ENCODE measurements at places on chromosomes 6 and 20.

DNA sequence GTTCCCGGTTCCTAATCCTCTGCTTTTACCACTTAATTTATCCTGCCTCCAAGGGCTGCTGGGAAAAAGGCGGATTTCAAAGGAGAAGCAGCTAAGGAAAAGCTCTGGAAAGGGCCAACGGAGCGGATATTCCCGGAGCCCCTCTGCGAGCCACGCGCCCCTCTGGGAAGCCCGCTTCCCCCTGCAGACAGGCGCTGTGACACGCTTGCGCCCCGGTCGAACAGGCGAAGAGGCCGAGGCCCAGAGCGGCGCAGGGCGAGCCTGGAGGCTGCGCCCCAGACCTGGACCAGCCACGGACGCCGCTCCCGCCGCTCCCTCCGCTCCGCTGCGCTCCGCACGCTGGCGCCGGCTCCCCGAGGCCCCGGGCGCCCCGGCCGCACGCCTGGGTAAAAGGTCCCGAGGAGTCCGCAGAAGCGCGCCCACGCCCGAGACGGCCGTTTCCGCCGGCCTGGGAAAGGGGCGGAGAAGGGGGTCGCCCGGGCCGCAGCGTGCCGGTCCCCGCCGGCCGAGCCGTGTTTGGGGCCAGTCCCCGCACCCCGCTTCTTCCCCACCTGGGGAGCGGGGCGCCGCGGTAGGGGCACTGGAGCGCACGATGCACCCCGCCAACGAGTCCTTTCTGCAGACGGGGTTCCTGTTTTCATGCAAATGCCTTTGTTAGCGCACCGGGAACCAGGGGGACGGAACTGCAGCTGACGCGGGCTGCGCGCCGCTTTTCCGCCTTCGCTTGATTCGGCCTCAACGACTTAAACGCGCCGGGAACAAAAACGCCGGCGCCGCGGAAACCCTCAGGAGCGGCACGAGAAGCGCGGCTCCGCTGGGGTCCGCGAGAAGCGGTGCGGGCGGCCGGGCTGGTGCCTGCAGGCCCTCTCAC is 91.9 kb upstream of the SIRPA start:
- peak; percentile 91 for DNase-seq

GRCh38 chr6:152973916-152974315 is 8.9 kb downstream of the FBXO5 start:
- DNase-seq = no peak

DNA sequence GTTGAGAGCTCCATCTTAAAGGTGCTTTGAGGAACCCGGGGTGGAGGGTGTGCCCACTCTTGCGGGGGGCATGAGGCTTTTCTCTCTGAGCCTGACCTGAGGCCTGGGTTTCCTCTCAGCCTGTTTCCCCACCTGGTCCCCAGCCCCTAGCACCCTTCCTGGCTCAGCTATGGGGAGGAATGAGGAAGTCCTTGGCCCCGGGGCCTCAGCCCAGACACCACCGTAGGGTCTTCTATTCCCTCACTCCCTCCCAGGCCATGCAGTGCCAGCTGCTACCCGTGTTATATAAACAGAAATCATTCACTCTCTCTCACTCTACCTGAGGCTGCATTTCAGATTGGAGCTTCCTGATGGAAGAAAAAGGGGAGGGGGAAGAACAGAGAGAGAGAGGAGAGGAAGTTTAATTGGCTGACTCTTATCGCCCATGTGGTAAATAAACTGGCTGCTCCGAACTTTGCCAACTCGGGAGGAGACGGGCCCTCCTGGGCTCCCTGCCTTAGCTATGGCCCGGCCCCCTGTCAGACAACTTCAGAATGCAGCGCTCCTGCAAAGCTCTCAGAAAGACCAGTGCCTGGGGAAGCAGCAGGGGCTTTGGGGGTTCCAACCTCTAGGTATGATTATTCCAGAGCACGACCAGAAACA is 2.8 kb downstream of the CDH22 start:
- peak; percentile 62 for DNase-seq

DNA sequence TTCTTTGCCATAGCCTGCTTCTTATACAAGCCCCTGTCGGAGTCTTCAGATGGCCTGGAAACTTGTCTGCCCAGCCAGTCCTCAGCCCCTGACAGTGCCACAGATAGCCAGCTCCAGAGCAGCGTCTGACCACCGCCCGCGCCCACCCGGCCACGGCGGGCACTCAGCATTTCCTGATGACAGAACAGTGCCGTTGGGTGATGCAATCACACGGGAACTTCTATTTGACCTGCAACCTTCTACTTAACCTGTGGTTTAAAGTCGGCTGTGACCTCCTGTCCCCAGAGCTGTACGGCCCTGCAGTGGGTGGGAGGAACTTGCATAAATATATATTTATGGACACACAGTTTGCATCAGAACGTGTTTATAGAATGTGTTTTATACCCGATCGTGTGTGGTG is 29.5 kb downstream of the SLCO4A1 start:
- no peak for DNase-seq

DNA sequence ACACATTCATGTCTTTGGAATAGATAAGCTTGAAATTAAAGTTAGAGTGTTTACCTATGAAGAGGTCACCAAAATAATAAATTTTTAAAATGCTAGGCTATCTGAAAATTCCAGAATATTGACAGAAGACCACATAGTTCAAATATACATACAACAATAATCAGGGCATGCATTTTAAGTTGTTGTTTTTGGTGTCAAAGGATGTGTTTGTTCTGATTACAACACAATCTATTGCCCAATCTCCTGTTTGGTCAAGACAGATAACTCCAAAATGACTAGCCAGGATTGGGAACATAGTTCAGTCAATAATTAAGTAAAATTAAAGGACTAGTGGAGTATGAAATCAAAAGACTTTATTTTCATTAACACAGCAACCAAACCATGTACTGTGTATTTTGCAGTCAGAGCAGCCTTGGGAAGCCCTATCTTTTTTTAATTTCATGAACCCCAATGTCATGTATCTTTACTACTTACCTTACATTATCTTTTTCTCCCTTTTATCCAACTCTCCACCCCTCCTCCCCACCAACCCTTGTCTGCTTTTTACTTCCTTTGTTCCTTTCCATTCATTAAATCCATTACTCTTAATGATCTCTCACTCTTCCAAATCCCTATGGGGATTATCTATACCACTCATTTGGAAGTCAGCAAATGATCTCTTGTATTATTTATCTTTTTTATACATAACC is 111.2 kb downstream of the CDK19 start:
- DNase-seq = no peak

DNA sequence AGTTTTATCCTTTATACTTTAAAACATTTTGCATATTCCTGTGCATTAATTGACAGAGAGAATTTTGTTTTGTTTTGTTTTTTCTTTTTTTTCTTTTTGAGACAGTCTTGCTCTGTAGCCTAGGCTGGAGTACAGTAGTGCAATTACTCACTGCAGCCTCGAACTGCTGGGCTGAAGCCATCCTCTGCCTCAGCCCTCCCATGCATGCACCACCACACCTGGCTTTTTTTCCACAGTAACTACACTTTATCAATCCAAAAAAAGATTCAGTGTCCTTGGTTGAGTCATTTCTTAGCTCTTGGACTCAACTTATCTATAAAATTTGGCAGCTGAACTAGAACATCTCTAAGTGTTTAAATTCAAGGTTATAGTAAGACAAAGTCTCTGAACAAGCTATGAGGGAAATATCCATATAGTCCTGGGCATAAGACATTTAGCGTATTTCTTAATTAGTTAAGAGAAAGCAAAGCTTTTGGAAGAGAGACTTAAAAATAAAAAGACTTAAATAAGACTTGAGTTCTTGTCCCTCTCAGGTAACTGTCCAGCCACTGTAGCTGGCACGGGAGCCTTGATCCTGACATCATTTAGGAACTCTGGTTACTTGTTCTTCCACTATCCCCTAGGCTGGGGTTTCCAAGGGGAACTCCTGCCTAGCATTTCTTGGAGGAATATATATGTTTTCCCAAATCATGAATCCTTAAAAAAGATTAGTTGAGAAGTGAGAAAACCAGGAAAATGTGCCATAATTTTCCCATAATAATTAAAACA is 300.1 kb downstream of the HACE1 start:
- no peak for DNase-seq

- no peak for DNase-seq
Measured at GRCh38 chr20:21303872-21304586, 898 bp downstream of the XRN2 start.

DNA sequence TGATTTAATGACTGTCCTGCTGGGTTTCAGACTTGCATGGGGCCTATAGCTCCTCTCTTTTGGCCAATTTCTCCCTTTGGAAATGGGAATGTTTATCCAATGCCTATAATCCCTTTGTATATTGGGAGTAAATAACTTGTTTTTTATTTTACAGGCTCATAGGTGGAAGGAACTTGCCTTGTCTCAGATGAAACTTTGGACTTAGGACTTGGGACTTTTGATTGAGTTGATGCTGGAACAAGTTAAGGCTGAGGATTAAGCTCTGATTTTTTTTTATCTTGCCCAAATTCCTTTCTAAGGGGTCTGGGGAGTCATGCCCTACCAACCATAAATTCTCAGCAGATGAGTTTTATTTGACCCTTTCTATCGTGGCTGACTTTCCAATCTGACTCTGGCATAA is 23.5 kb downstream of the WDR27 start:
- DNase-seq = no peak

DNA sequence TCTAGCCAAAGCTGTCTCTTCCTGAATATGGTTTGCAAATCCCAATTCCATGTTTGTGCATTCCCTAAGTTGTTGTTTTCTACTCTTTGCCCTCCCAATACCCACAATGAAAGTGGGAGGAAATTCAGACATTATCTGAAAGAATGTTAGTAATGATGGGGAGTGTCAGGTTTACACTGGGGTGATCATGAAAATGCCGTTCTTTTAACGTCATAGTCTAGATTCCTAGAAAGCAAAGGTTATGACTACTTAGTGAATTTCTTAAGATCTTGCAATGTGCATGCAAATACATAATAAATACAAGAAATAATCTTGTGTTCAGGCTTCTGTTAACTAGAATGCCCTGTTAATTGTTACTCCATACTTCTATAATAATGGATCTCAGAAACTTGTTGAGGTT is 101.0 kb downstream of the LCA5 start:
- DNase-seq = no peak

- no peak for DNase-seq
Measured at GRCh38 chr6:113634352-113635163, 222.6 kb upstream of the MARCKS start.

GRCh38 chr6:4134841-4135664 is at the start of gene ECI2:
Gene ECI2 (minus strand): TSS chr6:4135575. CDS start chr6:4135560, 15 bp downstream.
- peak; percentile 93 for DNase-seq

DNA sequence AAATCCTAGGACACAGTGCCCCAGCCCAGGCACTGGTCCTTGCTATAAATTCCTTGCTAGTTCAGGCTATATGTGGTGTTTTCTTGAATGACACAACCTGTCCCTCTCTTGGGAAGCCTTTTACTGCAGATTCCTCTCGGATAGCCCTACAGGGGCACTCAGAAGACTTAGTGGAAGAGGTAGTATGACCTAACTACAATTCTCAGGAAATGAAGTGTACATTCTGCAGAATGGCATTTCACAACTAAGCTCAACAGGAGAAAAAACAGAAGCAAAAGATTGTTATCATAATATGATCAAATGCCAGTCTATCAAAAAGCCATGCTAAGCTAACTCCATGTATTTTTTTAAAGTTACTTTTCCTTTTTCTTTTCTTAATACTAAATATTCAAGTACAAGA is 66.3 kb upstream of the FBXL4 start:
- no peak for DNase-seq

DNA sequence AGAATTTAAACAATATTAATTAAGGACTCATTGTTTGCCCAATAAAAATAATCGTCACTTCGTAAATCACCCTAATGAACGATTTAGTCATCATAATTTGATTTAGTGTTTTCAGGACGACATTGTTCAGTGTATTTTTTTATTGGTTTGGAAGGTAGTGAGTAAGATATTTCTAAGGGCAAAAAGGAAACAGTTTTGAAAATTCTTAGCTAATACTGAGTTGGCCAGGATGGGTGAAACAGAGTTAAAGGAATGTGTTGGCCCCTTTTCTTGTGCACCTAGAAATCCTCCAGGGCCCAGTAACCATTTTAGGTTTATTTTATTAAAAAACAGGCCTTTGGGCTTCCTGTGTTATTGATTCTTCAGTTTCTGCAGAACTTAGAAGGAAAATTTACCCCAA is 25.3 kb downstream of the ANKS1A start:
- no peak for DNase-seq
